Sigmoid colon (tissue), 7 donors: ENCODE measurements at places on chromosomes 5 and 9. TPM values are rescaled to one million over a fixed set of nuclear protein-coding genes. Genes with fewer than 3 reads are reported as not detected.

GARNL3 gene
- 17.8 TPM for total RNA-seq

ATP6V0E1 gene
- total RNA-seq, result 138 TPM

PCDHB9 gene
- 2.1 TPM for total RNA-seq

SLC36A3 gene
- not detected for total RNA-seq

PCDHGA3 gene
- 4.4 TPM for total RNA-seq
